ENCODE measurements at places on chromosomes 11 and 22. TPM values are rescaled to one million over a fixed set of nuclear protein-coding genes. Genes with fewer than 3 reads are reported as not detected.

Gene CASP4
- 23.6 TPM for polyA plus RNA-seq

Gene FOLR3
- polyA plus RNA-seq: 2.8 TPM

Gene PIH1D2
- polyA plus RNA-seq: 7.9 TPM

Gene C22orf42
- not detected for polyA plus RNA-seq

Gene TSG101
- 179 TPM for polyA plus RNA-seq

Gene RBM7
- polyA plus RNA-seq: 55.1 TPM

Gene RIMBP3B
- polyA plus RNA-seq: not detected

Gene LMNTD2
- polyA plus RNA-seq: 4.9 TPM

Gene MYO7A
- polyA plus RNA-seq: 3.3 TPM

Gene NDUFS3
- polyA plus RNA-seq: 140 TPM

Gene RIC3
- polyA plus RNA-seq: 10.9 TPM

Gene OR5D16
- polyA plus RNA-seq: not detected

Gene TRIM29
- 2.3 TPM for polyA plus RNA-seq

Gene MISFA
- 5.7 TPM for polyA plus RNA-seq

Gene TREH
- polyA plus RNA-seq: 2.6 TPM

Gene PPFIBP2
- polyA plus RNA-seq: 75.6 TPM

Gene SLC22A6
- 25.1 TPM for polyA plus RNA-seq

Gene NNMT
- 0.53 TPM for polyA plus RNA-seq

Gene SNX19
- polyA plus RNA-seq: 50.1 TPM

Gene RBMXL2
- 0.07 TPM for polyA plus RNA-seq

Gene WNT11
- 18.2 TPM for polyA plus RNA-seq

Gene GPR83
- 0.50 TPM for polyA plus RNA-seq

Gene LRRC4C
- polyA plus RNA-seq: 13.1 TPM

Gene KRTAP5-4
- polyA plus RNA-seq: not detected

Gene UCP3
- polyA plus RNA-seq: 5.4 TPM

Gene MUC2
- polyA plus RNA-seq: 0.03 TPM

Gene ZNF215
- 2.9 TPM for polyA plus RNA-seq

Gene ZP1
- polyA plus RNA-seq: not detected

Gene SEPTIN5
- 27.2 TPM for polyA plus RNA-seq

Gene SCARF2
- 16.1 TPM for polyA plus RNA-seq

Gene DGCR6
- polyA plus RNA-seq: 14.4 TPM

Gene CRYAB
- polyA plus RNA-seq: 75.2 TPM

Gene CNTN5
- 18.4 TPM for polyA plus RNA-seq

Gene TST
- polyA plus RNA-seq: 74.2 TPM

Gene CBX7
- 8.0 TPM for polyA plus RNA-seq

Gene CNIH2
- 4.3 TPM for polyA plus RNA-seq

Gene HMBS
- polyA plus RNA-seq: 22.8 TPM

Gene DMC1
- polyA plus RNA-seq: 4.1 TPM

Gene FOXRED2
- polyA plus RNA-seq: 29.5 TPM

Gene CDC45
- polyA plus RNA-seq: 19.6 TPM

Gene FGF19
- polyA plus RNA-seq: 1.1 TPM

Gene CLDN5
- polyA plus RNA-seq: 49.0 TPM

Gene DDI1
- polyA plus RNA-seq: not detected

Gene CSNK1E
- polyA plus RNA-seq: 163 TPM

Gene SCN3B
- polyA plus RNA-seq: 1.4 TPM

Gene ABTB2
- polyA plus RNA-seq: 10.4 TPM

Gene E2F8
- 10.5 TPM for polyA plus RNA-seq

Gene DLG2
- 10.1 TPM for polyA plus RNA-seq

Gene SLC5A12
- polyA plus RNA-seq: 65.3 TPM

Gene BRMS1
- polyA plus RNA-seq: 38.6 TPM

Gene KDM4E
- 0.39 TPM for polyA plus RNA-seq

Gene KCNQ1OT1
- 2.3 TPM for polyA plus RNA-seq

Gene CCDC87
- polyA plus RNA-seq: 0.31 TPM

Gene FAT3
- 10.8 TPM for polyA plus RNA-seq

Gene NOX4
- 45.2 TPM for polyA plus RNA-seq

Gene MAPK8IP2
- 1.0 TPM for polyA plus RNA-seq

Gene MUC5AC
- 0.01 TPM for polyA plus RNA-seq

Gene C11orf91
- not detected for polyA plus RNA-seq

Gene OR2D2
- not detected for polyA plus RNA-seq

Measured in renal pelvis (tissue), 12 donors.